Stimulated activated naive CD8-positive, alpha-beta T cell treated with anti-CD3 and anti-CD28 coated beads, Interleukin-15, Interleukin-2, amounts not matched to agents 100 U/mL and 50 U/mL, for 24 hours (primary cell): ENCODE measurements at places on chromosomes 3 and 15.

DNA sequence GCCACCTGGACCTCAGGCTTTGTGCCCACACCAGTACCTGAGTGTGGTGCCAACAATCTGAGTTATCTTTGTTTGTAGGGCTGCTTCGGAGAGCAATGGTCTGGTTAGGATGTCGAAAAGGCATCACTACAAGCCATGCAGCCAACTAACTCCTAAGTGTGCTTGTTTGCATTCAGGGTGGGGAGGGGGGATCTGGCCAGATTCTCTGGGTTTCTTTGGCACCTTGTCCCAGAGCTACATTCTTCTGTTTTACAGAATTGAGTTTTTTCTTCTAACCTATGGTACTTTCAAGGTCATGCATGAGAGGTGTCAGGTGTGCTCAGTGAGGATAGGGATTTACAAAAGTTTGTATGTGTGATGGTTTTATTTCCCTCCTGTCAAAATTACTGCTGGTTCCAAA lies 391.4 kb upstream of the RARB start:
- no peak for DNase-seq

GRCh38 chr3:72246685-72247084 lies 461.7 kb upstream of the PROK2 start:
- no peak for DNase-seq

DNA sequence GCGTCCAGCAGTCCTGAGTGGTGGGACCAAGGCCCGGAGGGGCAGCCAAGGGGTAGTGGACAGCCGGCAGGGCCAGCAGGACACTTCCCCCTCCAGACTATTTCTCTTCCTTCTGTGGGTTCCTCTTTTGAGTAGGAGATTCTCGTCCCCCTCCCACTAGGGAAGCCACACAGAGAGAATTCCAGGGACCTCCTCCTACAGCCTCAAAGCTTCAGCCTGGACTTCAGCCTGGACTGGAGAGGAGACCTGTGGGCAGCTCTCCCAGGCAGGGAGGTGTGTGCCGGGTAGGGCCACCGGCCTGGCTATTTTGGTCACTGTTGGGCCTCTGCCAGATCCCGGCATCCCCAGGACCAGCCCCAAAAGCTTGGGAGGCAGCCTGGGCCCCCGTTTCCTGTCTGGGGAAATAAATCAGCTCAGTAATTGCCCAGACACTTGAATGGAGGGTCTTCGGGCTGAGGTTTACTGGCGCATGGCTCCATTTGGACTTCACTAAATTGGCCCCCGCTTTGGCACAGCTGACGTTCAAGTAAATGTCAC lies 1.3 kb downstream of the SLC6A6 start:
- no peak for DNase-seq

- DNase-seq: no peak
These were observed 24.8 kb downstream of the CCDC80 start for GRCh38 chr3:112615989-112616731.

DNA sequence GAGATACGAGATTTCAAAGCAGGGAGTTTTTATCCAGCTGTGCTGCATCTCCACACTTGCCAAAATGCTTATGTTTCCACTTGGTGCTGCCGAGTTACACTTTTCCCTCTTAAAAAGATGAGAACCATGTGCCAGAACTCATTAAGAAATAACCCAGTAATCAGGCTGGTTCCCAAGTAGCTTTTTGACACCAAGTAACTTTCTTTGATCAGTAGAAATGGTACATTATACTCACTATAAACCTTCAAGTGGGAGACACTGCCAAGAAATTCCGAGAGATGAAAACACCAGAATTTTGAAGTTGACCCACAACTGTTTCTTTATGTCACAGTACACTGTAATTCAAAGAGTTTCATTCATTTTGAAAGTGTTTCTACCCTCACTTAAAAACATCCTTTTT lies 164.6 kb upstream of the CCDC54 start:
- no peak for DNase-seq

GRCh38 chr3:78908236-78908635 lies 859.6 kb downstream of the ROBO1 start:
- DNase-seq: no peak

DNA sequence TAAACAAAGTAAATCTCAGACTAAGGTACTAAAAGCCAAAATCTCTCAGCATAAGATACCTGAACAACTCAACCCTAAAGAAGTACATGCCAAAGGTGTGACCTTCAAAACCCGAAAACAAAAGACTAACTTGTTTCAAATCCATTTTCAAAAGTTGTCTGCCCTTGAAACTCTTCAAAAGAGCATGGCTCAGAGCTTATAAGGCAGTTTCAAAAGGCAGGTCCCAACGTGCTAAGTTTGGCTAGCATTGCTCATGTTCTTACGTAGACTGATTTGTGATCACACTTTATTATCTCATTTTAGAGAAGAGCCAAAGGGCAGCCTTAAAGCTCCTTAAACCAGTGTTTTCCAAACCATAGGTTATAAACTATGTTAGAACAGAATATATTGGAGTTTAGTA lies 112.2 kb downstream of the FEZF2 start:
- DNase-seq: no peak
